Cardiac septum (tissue), 1 donor: ENCODE measurements at places on chromosomes 5 and 9. TPM values are rescaled to one million over a fixed set of nuclear protein-coding genes. Genes with fewer than 3 reads are reported as not detected.

DNA sequence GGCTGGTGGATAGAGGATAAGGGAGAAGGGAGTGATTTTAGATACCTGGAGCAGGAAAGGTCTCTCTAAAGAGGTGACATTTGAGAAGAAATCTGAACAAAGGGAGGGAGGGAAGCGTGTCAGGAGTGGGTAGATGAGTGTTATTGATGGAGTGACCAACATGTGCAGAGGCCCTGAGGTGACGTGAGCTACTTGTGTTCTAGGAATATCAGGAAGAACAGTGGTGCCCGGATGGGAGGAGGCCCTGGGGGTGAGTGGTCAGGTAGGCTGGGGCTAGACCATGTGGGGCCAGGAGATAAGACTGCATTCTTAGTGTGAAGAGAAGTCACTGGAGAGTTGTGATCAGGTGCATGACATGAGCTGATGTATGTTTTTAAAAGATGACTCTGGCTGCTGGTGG lies 256.2 kb downstream of the ARHGAP26 start:
- no peak for DNase-seq

GRCh38 chr9:137011907-137012675 lies 15.7 kb upstream of the CLIC3 start:
- no peak for DNase-seq

The TMEM252 gene
- total RNA-seq: not detected

The DAB2IP gene
- total RNA-seq: 60.3 TPM

DNA sequence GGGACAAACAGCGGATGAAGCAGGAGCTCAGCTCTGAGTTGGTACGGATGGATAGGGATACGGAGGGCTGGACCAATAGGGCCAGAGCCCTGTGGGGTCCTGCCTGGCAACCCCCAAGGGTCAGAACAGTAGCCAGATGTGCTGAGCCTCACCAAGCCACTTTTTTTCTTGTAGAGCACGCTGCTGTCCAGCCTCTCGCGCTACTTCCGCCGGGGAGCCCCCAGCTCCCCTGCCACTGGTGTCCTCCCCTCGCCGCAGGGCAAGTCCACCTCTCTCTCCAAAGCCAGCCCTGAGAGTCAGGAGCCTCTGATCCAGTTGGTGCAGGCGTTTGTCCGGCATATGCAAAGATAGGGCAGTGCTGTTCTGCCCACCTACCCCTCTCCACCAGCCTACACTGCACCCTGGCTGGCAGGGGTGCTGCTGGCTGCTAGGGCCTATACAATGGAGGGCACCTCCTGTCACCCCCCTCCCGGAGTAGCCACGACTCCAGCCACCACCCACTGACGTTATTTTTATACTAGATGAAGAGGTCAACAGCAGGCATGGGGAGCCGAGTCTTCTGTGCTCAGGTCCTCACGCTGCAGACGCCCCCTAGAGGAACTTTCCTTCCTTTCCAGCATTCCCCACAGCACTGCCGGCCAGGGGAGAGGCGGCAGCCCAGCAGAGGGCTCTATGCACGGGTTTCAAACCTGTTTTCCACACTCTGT lies 21.6 kb downstream of the SH3GLB2 start:
- DNase-seq: no peak

- no peak for DNase-seq
Measured at GRCh38 chr9:104747245-104747564, 278 bp upstream of the NIPSNAP3A start.

DNA sequence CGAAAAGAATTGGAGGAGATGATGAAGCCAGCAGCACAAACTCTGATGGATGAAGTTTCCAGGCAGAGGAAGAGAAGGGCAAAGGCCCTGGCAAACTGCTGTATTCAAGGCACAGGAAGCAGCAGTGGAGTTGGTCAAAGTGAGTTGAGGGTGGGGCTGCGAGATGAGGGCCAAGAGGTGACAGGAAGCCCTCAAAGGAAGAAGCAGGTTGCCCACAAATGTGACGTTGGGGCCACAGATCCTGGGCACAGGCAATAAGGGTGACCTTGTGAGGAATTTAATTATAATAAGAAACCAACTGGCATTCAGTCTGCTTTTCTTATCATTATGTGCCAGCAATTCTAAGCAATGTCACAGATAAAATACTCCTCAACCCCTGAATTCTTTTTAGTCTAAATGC lies 261.8 kb downstream of the CTNND2 start:
- no peak for DNase-seq

DNA sequence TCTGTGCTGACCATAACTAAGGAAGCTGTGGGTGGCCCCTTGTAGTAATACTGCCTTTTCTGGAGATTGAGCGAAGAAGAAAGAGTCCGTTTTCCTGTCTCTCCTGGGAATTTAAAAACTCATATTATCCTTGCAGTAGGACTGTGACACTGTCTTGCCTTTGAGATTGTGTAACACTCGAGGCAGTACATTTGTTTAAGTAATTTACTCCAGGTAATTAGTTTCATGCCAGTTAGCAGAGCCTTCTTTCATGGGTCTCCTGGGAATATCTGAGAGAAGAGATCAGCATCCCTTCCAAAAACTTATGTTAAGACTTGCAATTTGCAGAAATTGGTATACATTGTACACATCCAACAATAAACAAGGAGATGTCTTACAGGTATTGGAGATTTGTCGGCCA lies 405.6 kb downstream of the DMRT2 start:
- no peak for DNase-seq

DNA sequence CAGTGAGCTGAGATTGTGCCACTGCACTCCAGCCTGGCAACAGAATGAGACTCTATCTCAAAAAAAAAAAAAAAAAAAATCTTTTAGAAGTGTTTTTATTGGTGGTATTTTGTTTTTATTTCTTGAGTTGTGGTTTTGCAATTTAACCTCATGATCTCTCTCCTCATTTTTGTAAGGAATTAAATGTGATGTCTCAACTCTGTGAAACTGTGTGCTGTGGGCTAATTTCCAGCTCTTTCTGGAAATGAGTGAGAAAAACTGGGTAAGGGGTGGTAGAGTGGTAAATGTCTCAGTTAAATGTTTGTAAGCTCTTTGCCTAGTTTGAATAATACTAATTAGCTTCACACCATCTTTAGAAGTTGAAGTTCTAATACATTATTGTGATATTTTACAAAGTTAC lies 29.0 kb downstream of the ACO1 start:
- no peak for DNase-seq

- DNase-seq: no peak
Measured at GRCh38 chr5:92652756-92653155, 928.3 kb downstream of the NR2F1-AS1 start.

- no peak for DNase-seq
Measured at GRCh38 chr9:81669866-81670265, 19.5 kb downstream of the TLE1 start.

The ACSL6 gene
- total RNA-seq: 4.5 TPM

GRCh38 chr5:109922381-109922995 lies 232.8 kb downstream of the MAN2A1 start:
- DNase-seq: no peak

GRCh38 chr5:57937025-57937424 lies 454.4 kb upstream of the ACTBL2 start:
- no peak for DNase-seq

The SPAAR gene
- total RNA-seq: 4.0 TPM

DNA sequence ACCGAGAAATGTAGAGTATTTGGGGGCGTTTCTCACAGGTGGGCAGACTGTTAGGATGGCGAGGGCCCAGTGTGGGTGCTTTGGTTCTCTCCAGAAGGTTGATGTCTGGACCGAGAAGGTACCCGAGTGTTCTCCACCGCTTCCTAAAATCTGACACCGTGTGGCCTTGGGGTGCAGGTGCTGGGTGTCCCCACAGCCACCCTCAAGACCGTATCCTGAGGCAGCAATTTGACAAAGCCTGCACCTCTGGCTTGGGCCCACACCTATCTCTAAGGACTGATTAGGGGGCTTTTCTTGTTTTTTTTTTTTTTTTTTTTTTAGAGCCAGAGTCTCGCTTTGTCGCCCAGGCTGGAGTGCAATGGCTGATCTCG lies 1.3 kb downstream of the PPP1R26 start:
- DNase-seq: no peak

The MCIDAS gene
- total RNA-seq: not detected

- DNase-seq: no peak
Measured at GRCh38 chr5:107310181-107310580, 360.6 kb downstream of the EFNA5 start.

GRCh38 chr5:128662997-128663396 lies 125.0 kb upstream of the FBN2 start:
- no peak for DNase-seq

- DNase-seq: peak; percentile 59
Measured at GRCh38 chr9:114452219-114453165, 52.8 kb downstream of the WHRN start.

The NUDT2 gene
- total RNA-seq: 23.0 TPM

- no peak for DNase-seq
Measured at GRCh38 chr9:72480921-72481320, 40.5 kb upstream of the TMC1 start.

The ZMYND19 gene
- 11.2 TPM for total RNA-seq

DNA sequence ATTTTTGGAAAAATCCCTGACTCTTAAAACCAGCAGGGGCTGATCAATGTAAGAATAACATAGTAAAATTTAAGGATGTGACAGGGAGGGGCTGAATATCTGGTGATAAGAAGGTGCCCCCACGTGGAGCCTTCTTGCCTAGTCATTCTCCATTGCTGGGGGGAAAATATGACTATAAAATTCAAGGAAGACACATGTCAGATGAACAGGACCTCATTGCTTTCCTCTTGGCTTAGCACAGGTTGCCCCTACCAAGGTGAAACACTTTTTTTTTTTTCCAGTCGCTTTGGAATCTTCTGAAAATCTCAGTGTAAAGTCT lies 310.9 kb downstream of the EFNA5 start:
- no peak for DNase-seq

GRCh38 chr5:135211083-135211790 lies 177.2 kb upstream of the PITX1 start:
- no peak for DNase-seq

DNA sequence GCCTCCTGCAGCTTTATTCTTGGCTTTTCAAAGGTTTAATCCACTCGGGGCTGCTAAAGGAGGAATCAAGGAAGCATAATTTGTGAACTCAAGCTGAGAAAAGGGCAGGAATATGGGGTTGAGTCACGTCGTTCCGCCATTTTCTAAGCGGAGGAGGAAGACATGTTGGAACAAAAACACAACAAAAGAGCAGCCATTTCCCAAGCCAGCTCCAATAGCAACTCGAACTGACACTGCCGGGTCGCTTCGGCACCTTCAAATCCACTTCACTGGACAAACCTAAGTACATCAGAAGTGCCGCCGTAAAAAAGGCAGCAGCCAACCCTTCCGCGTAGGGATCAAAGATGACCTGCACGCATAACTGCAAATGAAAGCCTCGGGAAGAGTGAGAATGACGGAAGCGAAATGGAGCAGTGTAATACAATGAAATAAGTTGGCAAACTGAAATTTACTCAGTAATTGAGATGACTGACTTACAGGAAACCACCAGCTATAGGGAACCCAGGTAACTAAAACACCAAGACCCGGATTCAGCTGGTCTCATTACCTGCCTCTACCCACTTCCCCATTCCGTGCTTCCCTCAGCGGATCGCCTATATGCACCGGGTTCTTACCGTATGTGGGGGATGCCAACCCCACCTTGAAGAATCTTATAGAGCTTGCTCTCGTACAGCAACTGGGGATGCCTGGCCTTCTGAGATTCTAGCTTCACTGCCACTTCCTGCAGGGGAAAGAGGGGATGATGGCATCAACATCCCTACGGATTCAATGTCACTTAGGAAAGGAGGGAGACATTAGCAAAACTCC lies 1.6 kb downstream of the CSNK1A1 start:
- no peak for DNase-seq

The AGTPBP1 gene
- 39.0 TPM for total RNA-seq

The SOWAHA gene
- 0.08 TPM for total RNA-seq

DNA sequence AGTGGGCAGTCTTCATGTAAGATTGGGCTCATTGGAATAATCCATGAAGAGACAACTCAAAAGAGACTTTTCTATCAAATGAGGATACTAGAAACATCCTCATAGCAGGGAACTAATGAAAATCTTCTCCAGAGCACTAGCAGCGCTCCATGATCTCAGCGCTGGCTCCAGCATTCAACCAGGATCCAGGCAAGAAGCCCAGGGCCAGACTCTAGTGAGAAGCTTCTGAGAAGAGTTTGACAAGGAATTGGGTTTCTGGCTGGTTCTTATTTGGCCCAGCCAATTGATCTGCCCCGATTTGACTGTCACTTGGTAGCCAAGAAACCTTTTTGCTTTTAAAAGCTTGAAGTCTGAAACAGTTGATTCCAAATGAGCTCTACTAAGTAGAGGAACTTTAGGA lies 60.1 kb downstream of the AOPEP start:
- no peak for DNase-seq

- DNase-seq: peak; percentile 92
Measured at GRCh38 chr9:34457266-34458012, 931 bp downstream of the FAM219A start.

GRCh38 chr5:168879929-168880328 lies 300.8 kb upstream of the PANK3 start:
- no peak for DNase-seq

The TLX3 gene
- total RNA-seq: not detected

The GNA14 gene
- total RNA-seq: 2.7 TPM

- DNase-seq: peak; percentile 82
Measured at GRCh38 chr5:179870403-179870903, 11.8 kb upstream of the MRNIP start.

DNA sequence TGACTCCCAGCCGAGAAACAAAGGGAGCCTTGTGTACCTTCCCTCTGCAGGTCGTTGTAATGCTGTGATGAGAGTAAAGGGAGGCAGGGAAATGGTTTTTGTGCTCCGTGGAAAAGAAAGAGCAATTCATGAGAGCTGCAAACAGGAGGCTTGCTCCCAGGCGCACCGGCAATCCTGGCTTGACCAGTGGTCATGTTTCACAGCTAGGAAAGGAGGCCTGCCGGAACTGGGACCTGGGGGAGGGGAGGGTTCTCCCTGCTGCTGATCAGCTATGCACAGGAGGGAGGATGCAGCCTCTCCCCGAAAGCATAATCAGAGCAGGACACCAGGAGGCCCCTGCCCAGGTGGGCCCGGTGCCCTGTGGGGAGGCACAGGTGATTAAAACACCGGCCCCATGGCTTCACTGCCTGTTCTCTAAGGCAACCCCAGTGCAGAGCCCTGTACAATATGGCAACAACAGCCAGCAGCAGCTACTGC lies 131.3 kb downstream of the ZDHHC21 start:
- no peak for DNase-seq
